Ovary (tissue), 10 donors: ENCODE measurements at places on chromosomes 5 and 9. TPM values are rescaled to one million over a fixed set of nuclear protein-coding genes. Genes with fewer than 3 reads are reported as not detected.

PPP3R2 gene
- not detected for polyA plus RNA-seq

GALNT10 gene
- 206 TPM for polyA plus RNA-seq

C9 gene
- not detected for polyA plus RNA-seq

KCTD16 gene
- 0.05 TPM for polyA plus RNA-seq

MAMDC2 gene
- polyA plus RNA-seq = 25.9 TPM

SPOCK1 gene
- 2.4 TPM for polyA plus RNA-seq

CDKN2A gene
- 1.0 TPM for polyA plus RNA-seq

NR4A3 gene
- polyA plus RNA-seq = 3.4 TPM

FBP1 gene
- 16.9 TPM for polyA plus RNA-seq

GABRA1 gene
- not detected for polyA plus RNA-seq

IGFBPL1 gene
- not detected for polyA plus RNA-seq
